NCI-H774 (cell line): ENCODE measurements at places on chromosomes 7 and 10.
A peak's percentile ranks its signal among the peaks of the same experiment; 100 is the strongest.

DNA sequence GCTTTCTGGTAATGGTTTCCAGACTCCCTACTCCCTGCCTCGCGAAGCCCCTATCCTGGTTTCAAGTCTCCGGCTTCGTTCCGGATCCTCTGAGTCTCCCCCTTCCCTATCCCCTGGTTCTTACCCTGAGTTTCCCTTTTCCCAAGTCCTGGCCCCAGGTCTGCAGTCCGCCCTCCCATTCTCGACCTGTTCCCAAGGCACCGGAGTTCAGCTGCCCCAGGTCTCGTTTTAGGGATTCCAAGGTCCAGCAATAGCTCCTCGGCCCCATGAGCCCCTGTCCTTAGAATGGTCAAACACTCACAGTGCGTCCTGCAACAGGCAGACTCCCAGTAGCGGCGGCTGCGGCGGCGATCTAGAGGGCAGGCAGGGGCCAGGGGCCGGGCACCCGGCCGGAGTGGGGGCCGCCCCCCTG is 274 bp downstream of the PITX3 start:
- no peak for DNase-seq

- DNase-seq = no peak
Observed at GRCh38 chr10:78575400-78575799, 493.4 kb upstream of the ZMIZ1 start.

- DNase-seq = peak; percentile 71
Observed at GRCh38 chr7:127119517-127119916, 133.2 kb downstream of the GRM8 start.

DNA sequence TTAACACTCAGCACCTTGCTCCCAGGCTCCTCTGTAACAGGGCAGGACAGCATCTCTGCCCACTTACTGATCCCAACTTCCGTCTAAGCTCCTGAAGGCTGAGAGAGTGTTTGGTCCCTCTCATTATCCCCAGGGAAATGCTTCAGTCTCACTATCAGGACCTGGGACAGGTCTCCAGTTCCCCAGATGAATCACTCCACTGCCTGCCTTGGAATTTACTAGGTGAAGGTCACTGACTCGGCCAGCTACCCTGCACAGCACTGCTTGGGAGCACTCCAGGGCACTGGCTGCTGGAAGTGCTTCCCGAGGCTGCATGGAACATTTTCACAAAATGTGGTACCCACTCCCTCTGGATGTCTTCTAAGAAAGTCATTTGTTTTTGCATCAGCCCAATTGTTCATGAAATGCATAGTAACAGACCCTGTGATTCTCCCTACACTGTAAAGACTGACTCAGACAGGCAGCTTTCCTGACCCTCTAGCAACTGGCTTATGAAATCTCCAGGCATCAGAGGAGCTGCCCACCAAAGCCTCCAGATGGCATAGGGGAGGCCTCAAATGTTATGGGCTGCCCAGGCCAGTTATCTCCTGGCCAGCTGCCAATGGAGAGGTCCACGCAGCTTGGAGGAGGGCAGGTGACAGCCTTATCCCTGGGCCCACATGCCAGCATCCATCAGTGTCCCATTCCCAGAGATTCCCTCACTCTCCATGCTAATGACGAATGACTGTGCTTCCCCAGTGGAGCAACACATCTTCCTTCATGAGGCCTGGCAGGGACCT is 89.1 kb downstream of the GFRA1 start:
- DNase-seq = no peak

- no peak for DNase-seq
Observed at GRCh38 chr7:103658055-103659005, 212.3 kb upstream of the SLC26A5 start.

DNA sequence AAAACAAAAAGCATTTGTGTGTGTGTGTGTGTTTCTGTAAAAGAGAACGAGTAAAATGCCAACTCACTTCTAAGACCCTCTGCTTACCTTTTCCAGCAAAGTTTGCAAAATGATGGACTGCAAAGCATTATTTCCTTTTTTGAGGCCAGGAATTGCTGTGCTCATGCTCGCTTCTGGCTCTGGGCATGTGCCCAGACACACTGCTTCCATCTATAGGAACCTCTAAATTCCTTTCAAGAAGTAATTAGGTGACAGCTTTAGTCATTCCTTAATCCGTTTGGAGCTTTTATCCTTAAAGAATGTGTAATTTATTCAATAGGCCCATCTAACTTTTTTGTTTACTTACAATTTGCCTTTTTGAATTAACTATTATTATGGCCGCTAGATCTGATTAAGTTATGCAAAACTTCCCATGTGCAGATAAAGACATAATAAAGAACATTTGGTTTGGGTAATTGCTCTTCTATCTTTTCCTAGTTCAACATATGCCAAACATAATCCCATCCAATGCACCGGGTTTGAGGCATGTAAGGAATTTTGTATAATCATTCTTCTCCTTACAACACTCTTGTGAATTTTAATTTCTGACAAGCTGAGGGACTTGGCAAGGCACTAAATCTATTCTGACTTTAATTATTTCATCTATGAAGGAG is 34.7 kb downstream of the A1CF start:
- no peak for DNase-seq

- DNase-seq = no peak
Observed at GRCh38 chr7:123305840-123306375, 106.1 kb upstream of the SLC13A1 start.

- DNase-seq = no peak
Observed at GRCh38 chr7:128303643-128304042, 40.1 kb downstream of the RBM28 start.

DNA sequence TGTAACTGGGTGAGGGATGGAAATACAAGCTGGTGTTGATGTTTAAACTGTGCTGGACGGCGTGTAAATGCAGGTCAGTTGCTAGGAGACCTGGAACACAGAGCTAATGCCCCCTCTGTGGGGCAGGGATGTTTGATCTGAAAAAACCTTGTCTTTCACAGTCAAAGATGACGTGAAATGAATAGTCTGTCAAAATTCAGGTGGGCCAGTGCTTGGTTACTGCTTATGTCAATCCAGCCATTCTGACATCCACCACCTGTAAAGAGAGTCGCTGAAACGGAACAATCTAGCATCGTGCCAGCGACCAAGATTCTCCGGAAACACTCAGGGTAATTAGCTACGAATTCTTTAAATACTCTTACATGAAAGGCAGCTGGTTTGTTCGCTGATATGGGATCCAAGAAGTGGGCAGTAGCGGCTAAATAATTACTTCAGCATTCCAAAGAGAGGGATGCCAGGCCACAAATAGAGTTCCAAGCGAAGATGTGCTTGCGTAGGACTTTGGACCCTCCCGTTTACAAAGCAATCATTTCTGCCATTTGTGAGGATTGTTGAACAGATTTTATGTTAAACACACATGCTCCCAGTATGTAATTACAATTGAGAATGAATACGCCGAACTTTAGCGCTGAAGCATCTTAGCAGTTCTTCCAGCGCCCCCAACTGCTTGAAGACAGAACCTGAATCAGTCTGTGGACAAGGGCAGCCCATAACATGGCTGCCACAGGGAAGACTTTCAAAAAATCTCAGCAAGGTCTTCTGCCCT is 7.3 kb upstream of the ASB4 start:
- DNase-seq = peak; percentile 9

DNA sequence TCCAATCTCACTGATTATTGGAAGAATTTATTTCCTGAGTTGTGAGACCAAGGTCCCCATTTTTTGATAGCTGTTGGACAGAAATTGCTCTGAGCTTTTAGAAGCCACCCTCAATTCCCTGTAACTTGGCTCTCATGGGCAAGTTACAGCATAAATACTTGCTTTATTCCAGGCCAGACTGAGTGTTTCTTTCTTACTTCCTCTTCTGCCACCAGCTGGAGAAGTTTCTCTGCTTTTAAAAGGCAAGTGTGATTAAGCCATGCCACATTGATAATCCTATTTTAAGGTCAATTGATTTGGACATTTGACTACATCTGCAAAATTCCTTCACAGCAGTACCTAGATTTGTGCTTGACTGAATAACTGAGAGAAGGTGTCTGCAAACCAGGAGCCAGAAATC is 14.1 kb upstream of the TAS2R41 start:
- DNase-seq = no peak

DNA sequence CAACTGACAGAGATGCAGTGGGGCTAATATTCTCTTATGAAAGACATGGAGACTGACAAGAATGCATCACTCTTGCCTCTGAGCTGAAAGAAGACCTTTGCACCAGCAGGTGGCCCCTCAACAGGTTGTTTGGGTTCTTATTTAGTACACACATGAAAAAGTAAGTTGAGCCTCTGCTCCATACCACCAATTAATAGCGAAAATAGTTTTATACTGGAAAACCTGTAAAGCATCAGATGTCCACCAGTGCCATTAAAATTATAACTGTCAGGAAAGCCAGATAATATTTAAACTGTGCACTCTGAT is 26.3 kb upstream of the FAM13C start:
- DNase-seq = no peak
